ENCODE measurements at places on chromosomes 4 and X.

- no peak for DNase-seq
These were observed 609.8 kb downstream of the ZNF674 start for GRCh38 chrX:45935408-45935807.

DNA sequence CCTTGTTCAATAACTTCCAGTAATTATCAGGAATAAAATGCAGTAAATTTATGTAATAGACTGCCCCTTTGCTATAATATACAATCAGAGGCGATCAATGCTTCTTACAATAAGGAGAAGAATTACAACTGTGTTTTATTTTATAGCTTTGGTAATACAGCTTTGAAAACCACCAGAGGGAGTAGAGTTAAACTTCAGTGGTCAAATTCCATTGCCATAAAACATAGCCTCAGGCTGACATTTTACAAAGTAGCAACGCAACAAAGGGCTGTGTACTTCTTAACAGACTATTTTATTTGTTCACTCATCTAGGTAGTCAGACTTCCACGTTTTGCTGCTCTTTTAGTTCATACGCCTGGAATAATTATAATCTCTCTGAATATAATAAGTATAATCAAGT lies 58.5 kb downstream of the TEX13C start:
- no peak for DNase-seq

DNA sequence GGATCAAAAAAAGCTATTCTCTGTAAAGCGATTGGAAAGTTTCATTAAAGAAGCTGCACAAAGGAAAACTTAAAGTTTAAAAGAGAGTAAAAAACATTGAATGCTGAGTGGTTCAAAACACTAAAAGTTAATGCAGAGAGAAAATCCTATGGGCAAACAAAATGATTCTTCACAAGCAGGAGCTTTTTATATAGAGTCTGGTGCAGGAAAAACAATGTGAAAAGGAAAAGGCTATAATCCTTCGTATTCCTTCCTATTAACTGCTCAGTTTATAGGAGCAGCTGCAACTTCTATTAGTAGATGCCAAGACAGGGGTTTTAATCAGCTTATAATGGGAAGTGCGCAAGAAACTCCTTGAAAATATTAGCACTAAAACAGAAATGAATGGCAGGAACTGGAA lies 100.7 kb downstream of the PDGFC start:
- DNase-seq: no peak

GRCh38 chr4:17578482-17578891 lies 1.5 kb downstream of the LAP3 start:
- DNase-seq: no peak

- DNase-seq: no peak
These were observed 57.4 kb upstream of the ARSJ start for GRCh38 chr4:114036864-114037263.

DNA sequence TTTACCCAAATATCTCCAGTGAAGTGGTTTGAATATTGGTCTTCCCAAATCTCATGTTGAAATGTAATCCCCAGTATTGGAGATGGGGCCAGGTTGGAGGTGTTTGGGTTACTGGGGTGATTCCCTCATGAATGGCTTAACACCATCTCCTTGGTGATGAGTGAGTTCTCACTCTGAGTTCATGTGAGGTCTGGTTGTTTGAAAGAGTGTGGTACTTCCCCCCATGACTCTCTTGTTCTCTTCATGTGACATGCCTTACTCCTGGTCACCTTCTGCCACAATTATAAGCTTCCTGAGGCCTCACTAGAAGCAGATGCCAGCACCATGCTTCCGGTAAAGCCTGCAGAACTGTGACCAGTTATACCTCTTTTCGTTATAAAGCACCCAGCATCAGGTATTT lies 32.9 kb upstream of the OTUD4 start:
- DNase-seq: no peak

DNA sequence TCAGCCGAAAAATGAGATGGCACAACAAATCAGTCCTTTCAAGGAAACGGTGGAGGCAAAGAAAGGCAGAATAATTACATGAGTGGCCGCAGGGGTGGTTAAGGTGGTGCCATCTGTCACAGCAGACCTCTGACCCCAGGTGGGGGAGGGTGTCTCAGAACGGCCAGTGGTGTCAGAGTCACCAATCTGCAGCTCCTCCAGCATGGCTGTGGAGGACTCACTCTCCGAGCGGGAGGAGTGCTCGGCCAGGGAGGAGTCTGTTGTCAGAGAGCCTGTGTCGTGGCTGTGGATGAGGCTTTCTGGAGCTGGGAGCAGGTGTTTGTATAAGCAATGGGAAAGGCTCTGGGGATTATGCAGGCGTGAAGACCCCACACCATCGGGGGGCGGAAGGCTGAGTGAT lies 130.3 kb upstream of the PDLIM3 start:
- DNase-seq: no peak

- no peak for DNase-seq
These were observed 54.2 kb downstream of the MOSPD2 start for GRCh38 chrX:14927401-14927800.

GRCh38 chr4:137905930-137906329 lies 336.2 kb downstream of the SLC7A11 start:
- DNase-seq: no peak

- no peak for DNase-seq
These were observed 97.0 kb upstream of the LNX1 start for GRCh38 chr4:53688186-53688790.

DNA sequence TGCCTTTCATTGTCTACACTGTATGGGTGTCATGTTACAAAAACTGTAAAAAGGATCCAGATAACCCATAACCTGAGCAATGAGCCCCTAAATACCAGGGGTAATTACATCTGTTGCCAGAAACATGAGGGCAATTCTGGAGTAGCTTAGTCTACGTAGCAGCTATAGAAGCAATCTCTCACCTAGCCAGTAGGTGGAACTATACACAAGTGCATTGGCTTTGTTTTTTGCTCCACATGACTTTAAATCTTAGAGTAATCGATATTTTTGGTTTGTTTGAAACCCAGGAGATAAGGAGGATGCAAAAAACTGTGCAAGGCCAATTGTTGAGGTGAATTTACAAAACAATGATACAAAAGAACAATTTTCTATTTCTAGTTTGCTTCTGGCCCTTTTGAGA lies 57.5 kb downstream of the GPR82 start:
- DNase-seq: no peak

DNA sequence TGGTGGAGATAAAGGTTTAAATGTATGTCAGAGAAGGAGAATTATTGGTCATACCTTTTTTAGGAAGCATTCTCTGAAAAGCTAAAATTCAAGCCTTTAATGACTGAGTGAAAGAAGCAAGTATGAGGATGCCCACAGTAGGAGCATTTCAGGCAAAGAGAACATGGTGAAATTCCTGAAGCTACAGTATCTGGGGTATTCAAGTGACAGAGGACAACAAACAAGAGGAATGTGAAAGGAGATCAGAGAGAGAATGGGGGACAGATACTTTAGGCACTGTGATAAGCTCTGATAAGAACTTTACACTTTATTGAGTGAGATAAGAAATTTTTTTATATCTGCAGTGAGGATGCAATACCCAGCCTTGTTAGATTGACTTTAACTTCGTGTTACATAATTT lies 621.3 kb upstream of the AGA start:
- no peak for DNase-seq

DNA sequence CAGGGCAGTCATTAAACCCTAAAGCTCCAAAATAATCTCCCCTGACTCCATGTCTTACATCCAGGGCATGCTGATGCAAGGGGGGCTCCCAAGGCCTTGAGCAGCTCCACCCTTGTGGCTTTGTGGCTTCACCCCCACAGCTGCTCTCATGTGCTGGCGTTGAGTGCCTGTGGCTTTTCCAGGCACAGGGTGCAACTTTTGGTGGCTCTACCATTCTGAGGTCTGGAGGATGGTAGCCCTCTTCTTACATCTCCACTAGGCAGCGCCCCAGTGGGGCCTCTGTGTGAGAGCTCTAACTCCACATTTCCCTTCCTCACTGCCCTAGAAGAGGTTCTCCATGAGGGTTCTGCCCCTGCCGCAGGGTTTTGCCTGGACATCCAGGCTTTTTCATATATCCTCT lies 35.1 kb downstream of the CFAP299 start:
- DNase-seq: no peak

- DNase-seq: no peak
These were observed 305.4 kb downstream of the PCDH18 start for GRCh38 chr4:137226900-137227299.

GRCh38 chr4:67234296-67234695 lies 311.0 kb downstream of the CENPC start:
- no peak for DNase-seq

DNA sequence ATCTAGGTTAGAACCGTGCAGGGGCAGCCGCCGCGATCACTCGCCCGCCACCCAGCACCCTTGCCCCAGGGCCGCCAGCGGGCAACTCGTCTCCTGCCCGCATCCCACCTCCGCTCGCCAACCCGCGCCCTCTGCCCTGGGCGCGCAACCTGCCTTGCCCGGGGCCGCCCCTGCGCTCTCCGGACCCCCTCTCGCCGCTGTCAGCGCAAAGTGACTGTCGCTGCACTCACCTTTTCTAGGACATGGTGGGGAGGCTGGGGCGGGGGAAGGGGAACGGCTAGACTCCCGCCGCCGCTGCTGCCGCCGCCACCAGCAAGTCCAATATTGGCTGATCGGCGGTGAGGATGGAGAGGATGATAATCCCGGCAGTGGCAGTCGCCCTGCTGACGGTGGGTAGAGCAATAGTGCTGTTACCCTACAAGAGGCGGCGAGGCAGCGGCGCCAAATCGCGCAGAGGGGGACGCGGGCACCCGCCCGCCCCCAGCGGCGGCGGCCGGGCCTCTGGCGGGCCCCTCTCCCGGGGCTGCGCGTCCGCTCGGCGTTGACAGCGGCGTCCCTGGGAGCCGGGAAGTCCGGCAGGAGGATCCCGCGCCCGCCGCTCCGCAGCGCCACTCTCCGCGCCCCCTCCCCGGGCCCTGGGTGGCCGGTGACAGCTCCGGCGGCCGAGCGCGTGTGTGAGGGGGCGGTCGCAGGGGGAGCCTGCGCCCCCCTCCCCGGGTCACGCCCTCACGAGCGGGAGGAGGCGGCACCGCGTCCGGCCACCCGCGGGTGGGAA lies 2.3 kb upstream of the NR3C2 start:
- no peak for DNase-seq

- no peak for DNase-seq
These were observed 30.1 kb downstream of the GABRB1 start for GRCh38 chr4:47061435-47061834.

GRCh38 chrX:74383611-74384010 lies 37.7 kb upstream of the SLC16A2 start:
- no peak for DNase-seq

DNA sequence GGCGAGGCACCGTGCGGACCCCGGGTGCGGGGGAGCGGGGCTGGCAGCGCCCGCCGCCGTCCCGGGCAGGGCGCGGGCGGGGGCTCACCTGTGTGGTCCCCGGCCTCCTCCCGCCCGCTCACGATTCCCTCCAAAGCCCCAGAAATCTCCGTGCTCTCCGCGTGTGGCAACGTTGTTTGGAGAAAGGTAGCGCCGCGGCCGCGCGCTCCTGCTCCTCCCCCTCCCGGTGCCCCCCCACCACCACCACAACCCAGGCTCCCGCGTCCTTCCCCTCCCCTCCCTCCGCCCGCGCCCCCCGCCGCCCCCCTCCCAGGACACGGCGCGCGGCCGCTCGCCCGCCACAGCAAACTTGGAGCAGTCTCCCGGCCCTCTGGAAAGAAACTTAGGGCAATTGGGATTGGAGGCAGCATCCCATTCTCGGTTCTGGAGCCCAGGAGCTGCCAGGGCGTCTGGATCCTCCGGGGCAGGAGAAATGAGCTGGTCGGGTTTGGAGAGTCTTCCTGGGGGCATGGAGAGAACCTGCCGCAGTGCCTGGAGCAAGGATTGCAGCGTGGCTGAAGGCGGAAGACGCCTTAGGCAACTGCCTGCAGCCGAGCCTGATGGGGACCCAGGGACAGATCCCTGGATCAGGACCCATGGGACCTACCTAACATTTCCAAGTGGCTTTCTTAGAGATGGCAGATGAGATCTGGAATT lies 855 bp downstream of the KLF3 start:
- DNase-seq: no peak

GRCh38 chr4:168777277-168777965 lies 232.6 kb downstream of the CBR4 start:
- DNase-seq: no peak

DNA sequence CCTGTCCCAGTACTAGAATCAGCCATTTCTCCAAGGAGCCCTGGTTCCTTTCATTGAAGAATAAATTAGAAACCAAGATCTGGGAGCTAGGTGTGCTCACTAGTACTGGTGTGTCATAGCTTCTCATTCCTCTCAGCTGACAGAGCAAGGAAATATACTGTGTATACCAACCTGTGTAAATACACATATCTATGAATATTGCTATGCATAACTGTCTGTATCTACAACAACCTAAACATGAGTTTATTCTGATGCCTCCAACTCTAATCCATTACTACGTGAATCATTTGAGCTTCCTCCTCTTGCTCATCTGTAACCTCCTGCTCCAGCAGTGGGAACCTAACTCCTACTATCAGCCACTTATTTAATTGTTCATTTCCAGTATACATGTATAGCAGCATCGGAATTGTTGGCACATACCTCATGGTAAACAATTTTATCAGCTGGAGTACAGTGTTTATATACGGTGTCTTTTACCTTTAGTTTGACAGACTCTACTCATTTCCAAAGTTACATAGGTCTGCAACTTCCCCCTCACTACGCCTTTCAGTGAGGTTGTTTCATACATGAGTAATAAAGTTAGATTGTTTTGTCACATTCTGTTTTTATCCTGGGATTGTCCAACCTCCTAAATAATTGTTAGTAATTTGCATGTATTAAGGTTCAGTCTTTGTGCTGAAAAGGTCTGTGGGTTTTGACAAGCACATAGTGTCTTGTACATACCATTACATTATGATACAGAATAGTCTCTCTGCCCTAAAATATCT lies 7.1 kb upstream of the SCRG1 start:
- no peak for DNase-seq

GRCh38 chr4:126269106-126269505 lies 954.4 kb downstream of the FAT4 start:
- DNase-seq: no peak

- no peak for DNase-seq
These were observed 84.5 kb upstream of the MAML3 start for GRCh38 chr4:140238351-140239056.

DNA sequence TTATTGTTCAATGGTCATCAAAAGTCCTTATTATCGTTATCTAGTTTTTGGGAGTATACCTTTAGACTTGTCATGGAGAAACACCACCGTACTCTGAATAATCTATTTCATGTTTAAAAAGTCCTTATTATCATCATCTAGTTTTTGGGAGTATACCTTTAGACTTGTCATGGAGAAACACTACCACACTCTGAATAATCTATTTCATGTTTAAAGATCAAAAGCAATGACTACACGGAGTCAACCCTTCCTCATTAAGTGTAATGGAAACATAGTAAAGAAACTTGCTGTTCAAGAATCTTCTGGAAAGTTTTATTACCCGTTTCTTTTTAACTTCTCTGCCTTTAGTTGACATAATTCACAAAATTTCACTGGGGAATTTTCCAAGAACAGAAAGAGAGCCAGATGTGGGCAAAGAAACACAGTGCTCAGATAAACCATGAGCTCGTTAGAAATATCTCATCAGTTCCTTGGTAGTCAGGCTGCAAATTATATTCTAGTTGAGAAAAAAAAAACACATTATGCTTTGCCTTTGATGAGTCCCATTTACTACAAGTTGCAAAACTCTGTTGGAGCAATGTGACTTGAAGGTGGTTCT lies 158.8 kb downstream of the AFAP1 start:
- DNase-seq: no peak
